ENCODE measurements at places on chromosomes 12 and 14.

GRCh38 chr12:132390287-132391076, 61.1 kb upstream of the GALNT9 start:
- DNase-seq = no peak

DNA sequence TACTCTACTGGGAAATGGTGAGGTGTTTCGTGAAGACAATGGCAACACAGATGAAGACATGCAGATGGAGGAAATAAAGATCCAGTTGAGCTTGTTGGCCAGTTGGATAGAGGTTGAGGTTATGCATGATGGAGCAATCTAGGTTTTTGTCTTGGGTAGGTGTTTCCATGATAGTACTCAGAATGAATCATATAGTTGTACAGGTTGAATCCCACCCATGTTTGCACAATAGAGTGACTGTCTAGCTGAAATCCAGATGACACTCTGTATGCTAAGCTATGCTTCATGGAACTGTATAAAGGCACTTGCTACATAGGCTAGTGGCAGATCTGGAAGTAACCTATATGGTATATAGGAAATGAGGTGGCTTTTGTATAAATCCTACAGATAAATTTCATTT, 264.9 kb downstream of the NAV3 start:
- DNase-seq = no peak

DNA sequence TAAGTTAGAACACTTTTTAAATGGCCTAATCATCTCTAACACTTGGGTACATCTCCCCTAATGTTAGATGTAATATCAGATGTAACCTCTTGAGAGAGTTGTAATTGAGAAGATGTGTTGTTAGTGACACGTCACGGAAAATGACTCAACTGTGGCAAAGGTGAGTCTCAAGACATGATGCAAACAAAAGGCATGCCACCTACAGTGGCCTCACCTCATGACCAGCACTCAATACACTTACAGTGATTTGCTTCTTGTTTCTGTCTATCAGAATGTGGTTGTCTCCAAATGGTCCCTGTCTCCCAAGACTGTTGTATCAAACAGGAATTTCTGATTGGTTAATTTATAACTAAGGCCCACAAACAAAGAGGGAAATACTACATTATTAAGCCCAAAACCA, 91.2 kb downstream of the SLC25A21 start:
- DNase-seq = no peak

DNA sequence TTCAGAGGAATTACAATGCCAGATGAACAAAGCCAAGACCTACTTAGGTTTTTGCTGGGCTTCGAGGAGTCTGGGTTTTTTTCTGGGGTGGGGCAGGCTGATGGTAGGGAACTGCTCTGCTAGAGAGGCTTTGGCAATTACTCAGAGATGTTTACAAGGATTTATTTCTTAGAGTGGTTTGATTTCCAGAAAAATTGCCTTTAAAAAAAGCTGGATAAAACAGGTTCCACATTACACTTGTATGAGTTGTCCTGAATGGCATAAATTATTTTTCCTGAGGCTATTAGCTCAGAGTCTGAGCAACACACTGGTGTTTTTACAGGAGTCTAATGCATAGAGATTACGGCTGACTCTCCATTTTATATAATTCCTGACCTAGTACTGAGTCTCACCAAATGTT, 118.5 kb upstream of the FRMD6 start:
- DNase-seq = no peak

GRCh38 chr14:70359076-70359424, 433 bp downstream of the COX16 start:
- DNase-seq = no peak

DNA sequence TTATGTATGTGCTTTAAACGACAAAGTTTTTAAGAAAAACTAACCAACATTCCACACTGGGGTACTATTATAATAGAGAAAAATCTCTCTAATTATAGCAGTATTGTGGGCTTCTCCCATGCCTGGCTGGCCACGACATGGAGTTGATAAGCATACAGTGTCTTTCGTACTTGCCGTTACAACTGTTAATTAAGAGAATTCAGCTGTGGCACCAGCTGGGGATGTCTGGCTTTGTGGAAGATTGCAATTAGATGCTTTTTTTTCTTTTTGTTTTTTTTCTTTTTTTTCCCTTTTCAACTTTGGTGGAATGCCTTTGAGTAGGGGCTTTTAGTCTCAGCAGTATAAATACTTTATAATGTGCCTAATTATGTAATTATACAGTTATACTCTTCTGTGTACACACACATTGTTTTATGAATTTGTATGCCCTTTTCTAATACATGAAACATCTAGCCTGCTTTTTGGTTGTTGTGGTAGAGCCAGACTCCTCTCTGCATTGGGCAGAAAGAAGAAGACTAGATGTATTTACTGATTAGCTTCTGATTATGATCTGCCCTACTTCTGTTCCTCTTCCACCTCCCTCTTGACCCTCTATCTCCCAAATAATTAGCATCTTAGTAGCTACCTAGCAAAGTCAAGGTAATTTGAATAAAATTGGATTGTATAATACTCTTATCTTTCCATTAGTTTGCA, 76.4 kb downstream of the SUSD6 start:
- DNase-seq = no peak

DNA sequence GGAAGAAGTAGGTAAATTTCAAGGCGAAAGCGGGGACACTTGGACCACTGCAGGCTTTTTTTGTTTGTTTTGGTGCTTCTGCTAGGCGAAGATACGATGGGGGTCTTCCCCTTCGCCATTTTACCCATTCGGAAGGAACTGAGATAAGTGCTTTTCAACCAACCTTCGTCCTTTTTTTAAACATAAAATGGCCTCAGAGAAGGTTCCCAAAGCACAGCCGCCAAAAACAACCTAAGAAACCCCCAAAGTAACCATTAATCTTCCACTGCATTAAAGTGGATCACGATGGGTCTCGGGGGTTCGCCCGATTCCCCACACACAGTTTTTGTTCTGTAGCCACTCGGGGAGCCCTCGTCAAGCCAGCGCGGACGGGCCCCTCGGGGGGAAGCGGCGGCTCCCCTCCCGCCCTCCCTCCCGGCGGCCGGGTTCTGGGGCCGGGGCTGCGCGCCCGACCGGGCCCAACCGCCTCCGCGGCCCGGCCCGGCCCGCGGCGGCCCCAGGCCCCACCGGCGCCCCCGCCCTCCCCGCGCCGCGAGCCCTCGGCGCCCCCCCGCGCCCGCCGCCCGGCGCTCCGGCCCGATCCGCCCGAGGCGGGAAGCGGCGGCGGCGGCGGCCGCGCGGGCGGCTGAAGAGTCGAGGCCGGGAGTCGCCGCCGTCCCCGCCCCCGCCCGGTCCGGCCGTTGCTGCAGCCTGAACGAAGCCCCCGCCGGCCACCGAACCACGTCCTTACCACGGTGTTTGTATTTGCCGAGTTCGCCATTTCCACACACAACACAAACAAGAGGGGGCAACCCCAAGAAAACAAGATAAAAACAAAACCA, 790 bp downstream of the GTF2A1 start:
- DNase-seq = peak; percentile 79

DNA sequence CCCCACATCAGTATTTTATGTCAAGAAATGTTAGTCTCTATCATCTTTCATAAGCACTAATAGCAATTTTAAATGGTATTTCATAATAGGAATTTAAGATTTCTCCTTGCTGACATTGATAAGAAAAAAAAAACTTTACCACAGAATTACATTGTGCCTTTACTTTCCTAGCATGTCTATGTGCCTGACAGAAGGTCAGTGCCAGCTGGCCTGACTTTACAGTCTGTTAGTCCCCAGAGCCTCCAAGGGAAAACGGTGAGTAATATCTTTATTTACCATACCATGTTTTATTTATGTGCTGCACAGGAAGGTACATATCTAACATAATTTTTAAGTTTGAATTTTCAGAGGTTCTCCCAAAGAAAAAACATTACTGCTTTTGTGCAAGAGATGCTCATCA, 152.0 kb upstream of the AEBP2 start:
- DNase-seq = no peak

DNA sequence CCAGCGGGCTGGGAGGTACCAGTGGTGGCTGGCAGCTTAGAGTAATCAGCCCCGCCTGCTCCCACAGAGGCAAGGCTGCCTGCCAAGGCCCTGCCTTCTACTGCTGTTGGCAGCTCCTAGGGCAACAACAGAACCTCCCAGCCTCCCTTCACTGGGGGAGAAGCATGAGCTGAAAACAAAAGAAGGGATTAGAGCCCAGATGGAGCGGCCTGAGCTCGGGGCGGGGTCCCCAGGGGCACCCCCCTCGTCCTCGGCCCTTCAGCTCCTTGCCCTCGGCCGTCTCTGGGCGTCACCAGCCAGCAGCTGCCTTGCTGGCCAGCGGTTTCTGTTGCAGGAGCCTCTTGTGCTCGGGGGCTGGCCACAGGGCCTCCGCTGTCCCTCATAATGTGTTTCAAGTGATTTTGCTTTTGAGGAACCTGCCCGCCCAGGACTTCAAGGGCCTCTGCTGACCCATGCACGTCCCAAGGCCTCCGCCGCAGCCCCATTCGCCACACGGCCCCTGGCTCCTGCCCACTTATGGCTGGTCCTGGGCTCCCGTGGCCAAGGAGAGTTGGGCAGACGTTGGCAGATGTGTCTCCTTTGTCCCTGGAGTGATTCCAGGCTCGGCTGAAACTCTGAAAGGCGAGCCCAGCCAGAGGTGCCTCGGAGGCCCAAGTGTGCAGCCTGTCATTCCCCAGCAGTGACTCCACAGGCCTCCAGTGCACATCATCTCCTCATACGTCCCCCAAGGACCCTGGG, 49.7 kb downstream of the PSMA6 start:
- DNase-seq = peak; percentile 49

DNA sequence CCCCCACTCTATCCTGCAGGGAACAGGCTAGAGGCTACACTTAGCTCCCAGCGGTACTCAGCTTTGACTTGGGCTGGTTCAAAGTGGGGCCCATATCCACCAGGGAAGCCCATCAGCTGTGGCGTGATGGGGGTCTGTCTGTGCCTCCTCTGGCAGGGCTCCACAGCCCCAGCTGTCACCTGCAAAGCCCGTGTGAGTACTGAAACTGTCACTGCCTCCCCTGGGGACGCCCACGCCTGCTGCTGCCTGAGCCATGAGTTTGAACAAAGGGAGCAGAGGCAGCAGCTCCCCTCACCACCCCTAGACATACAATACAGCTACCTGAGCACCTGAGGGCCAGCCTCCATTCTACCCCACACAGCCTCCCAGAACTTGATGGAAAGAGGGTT, 5.0 kb downstream of the REM2 start:
- peak; percentile 70 for DNase-seq

- DNase-seq = no peak
Measured at GRCh38 chr14:102998393-102998792, 59.0 kb downstream of the CDC42BPB start.

DNA sequence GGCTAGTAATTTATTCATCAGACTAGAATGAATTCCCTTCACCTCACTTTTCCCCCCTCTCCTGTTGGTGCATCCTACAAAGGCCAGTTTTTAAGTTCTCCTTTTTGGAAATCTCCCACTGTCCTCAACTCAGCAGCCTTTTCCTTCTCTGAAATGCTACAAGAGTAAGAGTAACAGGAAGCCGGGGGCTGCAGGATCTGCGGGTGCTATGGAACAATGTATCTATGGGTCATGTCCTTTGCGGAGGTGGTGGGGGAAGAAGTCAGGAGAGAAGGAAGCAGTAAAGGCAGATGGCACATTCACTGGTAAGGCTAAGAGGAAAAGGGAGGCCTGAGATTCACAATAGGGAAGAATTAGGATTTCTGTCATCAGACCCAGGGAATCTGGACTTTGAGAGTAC, 22.2 kb upstream of the TESC start:
- no peak for DNase-seq

GRCh38 chr14:67491741-67492507, 3.4 kb upstream of the TMEM229B start:
- no peak for DNase-seq

GRCh38 chr14:60064491-60065072, 27.1 kb upstream of the PCNX4 start:
- no peak for DNase-seq

DNA sequence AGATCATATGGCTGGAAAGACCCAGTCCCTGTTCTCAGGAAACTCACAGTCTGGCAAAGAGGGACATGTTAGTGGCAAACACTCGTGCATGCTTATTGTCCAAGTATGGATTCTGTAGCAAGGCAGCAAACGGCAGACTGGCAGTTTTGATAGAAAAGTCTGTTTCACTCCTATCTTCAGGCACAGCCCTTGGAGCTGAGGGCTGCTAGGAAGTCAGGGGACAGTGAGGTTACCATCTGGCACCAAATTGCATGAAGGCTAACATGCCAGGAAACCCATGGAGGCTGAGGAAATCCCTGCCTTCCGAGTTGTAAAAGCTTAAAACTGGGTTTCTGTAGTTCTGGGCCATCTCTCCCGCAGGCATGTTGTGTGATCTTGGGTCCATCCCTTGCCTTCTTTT, 32.9 kb downstream of the CALM1 start:
- no peak for DNase-seq

- no peak for DNase-seq
Measured at GRCh38 chr12:31201382-31201781, 124.6 kb downstream of the SINHCAF start.

DNA sequence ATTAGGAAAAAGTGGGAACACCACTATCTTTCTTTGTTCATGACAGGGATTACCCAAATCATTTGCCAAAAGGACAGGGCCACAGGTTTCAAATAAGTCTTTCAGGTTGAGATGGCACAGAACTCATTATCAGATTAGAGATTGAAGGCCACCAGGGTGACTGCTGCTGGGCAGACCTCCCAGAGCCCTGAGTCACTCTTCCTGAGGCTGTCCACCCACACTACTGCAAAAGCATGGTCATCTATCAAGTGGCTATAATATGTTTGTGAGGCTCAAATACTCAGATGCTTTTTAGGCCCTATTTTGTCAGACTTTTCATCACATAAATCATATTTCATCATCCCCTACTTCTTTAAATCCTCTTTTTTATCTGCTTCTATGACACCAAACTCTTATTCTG, 155.3 kb upstream of the CCDC196 start:
- DNase-seq = no peak

GRCh38 chr12:69570545-69571399, 14.5 kb upstream of the CCT2 start:
- DNase-seq = peak; percentile 70

DNA sequence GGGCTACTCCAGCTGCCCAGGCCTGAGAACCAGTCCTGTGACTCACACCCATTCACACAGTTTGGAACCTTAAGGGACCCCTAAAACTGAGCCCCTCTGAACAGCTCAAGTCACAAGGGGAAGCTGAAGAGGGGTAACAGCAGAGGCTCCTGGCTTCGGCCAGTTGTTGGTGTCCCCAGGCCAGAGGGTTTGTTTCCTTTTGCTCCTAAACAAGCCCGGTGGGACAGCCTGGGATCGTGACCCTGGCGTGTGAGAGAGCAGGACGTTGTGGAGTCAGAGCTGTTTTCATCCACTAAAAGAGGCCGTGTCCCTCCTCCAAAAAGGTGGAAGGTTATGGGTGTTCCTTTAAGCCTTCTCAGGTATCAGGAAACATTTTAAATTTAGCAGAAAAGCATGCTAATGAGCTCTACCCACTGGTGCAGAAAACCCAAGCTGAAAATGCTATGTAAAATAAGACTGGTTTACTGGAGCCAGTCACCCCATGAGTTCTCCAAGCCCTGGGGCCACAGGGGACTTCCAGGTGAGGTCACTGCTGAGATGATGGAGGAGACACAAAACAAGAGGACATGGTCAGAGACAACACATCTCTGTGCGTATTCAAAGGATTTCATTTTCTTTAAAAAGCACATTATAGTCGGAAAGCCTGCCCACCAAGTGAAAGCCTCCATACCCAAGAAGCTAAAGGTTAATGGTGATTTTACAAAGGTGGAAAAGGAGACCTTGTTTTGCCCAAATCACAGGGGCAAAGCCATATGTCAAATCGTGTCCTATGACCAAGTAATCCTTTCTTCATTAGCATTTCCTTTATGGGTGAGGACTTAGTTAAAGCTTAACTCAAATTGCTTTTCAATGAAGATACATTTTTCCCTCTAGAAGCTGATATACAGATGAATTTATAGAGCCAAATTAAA, 14.1 kb downstream of the PRKAB1 start:
- DNase-seq = no peak
